NCI-H1105 (cell line): ENCODE measurements at places on chromosomes 12 and 14.
A peak's percentile ranks its signal among the peaks of the same experiment; 100 is the strongest.

GRCh38 chr14:20684662-20685456 is 499 bp downstream of the RNASE4 start:
- peak; percentile 42 for DNase-seq

DNA sequence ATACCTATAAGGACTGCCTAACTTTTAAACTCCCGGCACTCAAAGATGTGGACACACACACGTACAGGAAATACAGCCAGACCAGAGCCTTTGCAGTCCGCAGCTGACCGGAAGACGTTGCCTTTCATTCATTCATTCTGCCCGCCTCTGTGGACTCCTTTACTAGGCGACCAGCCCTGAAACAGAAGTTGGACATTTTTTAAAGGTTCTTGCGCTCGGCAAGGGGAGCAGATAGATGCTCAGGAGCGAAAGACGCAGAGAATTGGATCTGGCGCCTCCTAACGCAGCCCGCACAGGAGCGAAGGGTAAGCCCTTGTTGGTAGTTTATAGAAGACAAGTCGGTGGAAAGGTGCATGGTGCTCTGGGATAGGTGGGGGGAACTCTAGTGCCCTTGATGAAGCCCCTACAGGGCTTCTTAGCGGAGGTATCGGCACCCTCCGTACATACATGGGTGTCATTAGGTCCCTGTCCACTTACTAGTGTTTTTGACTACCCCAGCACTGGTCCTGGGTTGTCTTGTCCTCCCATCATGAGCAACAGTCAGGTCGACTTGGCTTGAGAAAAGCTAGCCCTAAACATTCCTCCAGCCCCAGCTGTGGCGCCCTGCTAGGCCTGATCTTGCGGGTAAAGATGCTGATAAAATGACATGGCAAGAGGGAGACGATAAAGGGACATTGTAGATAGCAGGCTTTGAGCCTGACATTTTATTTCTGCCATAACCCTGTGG is at the start of gene KDM2B:
KDM2B (minus strand) TSS at position 65 of the 727 bp plus-strand sequence. CDS start 112 bp downstream, outside the sequence.
- DNase-seq, result no peak

GRCh38 chr12:66082744-66083143 is 47.8 kb downstream of the LLPH start:
- DNase-seq, result no peak

- DNase-seq, result no peak
Measured at GRCh38 chr14:99425272-99425681, 55.4 kb downstream of the SETD3 start.

DNA sequence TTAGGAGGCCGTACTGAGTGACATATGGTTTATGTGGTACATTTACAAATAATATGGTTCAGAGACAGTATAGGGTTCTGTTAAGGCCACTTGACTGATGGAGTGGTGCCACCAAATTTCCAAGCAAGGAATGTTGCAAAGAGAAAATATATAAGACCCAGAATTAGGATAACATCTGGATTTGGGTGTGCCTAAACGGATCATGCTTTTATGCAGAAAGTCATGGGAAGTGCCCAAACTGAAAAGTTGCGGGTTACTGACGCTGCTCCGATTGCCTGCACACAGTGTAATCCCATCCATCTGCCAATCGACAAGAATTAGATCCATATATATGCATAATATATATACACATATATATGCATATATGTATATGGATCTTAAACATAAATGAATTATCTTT is 138.4 kb upstream of the DCN start:
- no peak for DNase-seq

DNA sequence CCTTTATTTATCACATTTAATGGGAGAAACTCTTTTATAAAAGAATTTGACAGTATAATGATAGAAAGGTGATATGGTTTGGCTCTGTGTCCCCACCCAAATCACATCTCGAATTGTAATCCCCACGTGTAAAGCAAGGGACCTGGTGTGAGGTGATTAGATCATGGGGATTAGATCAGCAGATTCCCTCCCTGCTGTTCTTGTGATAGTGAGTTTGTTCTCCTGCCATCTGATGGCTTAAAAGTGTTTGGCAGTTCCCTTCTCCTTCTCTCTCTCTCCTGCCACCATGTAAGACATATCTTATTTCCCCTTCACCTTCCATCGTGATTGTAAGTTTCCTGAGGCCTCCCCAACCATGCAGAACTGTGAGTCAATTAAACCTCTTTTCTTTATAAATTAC is 1110.3 kb downstream of the FLRT2 start:
- no peak for DNase-seq

- no peak for DNase-seq
Measured at GRCh38 chr12:101891462-101891971, 14.1 kb downstream of the DRAM1 start.

DNA sequence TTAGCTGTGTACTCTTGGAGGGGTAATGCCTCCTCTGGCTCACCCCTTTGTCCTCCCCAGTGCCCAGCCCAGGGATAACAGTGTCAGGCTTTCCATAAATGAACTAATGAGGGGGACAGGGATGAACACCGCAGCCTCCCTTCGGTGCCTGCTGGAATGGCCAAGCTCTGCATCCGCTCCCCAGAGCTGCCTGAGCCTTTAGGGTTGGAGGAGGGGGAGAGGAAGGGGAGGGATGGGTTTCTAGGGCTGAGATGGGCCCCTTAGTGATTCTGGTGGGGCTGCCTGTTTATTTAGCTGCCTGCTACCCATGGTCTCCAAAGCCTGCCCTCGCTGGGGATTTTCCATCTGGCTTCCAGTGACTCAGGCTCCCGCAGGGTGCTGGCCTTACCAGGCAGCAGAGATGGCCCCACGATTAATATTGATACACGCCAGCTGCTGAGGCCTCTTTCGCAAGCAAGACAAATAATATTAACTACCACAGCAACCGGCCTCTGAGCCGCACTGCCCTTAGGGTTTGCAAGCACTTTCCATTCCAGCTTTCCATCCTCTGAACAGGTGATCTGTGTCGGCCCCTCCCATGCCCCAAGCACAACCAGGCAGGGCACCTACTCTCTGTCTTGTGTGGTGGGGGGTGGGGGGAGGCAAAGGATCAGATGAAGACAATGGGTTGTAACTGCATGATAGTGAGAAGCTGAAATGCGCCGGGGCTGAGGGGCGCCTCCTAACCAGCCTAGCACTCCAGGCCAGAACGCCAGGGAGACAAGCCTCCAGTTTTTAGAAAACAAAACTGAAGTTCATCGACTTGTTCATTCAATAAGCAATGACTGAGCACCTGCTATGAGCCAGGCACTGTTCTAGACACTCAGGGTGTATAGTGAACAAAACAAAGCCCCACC is 56.7 kb downstream of the C14orf132 start:
- DNase-seq, result peak; percentile 55

- DNase-seq, result no peak
Measured at GRCh38 chr14:60311417-60311816, 62.4 kb downstream of the PPM1A start.

DNA sequence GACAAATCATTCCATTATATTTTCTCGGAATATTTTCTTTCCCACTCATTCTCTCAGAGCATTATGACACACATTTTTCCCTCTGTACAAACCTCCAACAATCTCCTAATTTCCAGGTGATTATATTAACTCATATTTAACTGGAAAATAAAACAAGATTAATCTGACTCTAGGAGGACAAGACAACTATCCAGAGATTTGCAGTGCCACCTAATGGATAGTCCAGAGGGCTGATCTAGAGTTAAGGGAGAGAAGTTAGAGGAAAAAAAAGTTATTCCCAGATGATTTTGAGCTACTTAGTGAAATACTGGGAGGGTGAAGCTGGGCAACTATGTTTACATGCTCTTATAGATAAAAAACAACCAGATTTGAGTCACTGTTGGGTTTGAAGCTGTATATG is 161.7 kb downstream of the ALX1 start:
- DNase-seq, result no peak

DNA sequence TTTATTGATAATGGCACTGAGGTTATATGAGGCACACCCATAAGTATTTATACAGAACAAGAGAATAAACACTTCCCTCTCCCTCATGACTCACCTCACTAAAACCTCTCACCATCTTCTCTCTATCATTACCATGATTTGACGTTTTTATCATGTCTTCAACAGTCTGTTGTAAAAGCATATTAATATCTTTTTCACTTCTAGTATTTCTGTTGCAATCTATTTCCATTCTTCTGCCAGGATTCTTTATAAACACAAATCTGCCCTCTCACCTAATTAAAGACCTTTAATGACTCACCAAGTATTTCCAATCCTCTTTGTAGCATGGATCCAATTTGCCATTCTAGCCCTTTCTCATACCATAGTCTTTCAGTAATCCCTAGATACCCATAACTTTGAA is 527.7 kb downstream of the SLC16A7 start:
- DNase-seq, result no peak

GRCh38 chr12:90896164-90896563 is 58.8 kb downstream of the CCER1 start:
- DNase-seq, result no peak

DNA sequence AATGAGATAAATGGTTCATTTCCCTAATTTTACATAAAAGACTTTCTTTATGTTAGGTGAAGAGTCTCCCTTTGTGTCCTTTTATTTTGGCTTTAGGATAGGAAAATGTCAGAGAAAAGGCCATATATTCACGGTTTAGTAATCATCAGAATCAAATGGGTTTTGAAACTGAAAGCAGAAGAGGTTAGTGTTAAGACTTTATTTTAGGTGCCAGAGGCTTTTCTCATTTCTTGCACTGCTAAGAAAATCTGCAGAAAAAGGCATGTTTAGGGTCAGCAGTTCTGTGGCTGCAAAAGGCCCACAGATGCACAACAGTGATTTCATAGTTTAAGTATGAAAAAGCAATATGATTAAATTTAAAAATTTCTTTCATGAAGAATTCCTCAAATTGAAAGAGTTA is 80.4 kb upstream of the SINHCAF start:
- DNase-seq, result no peak

DNA sequence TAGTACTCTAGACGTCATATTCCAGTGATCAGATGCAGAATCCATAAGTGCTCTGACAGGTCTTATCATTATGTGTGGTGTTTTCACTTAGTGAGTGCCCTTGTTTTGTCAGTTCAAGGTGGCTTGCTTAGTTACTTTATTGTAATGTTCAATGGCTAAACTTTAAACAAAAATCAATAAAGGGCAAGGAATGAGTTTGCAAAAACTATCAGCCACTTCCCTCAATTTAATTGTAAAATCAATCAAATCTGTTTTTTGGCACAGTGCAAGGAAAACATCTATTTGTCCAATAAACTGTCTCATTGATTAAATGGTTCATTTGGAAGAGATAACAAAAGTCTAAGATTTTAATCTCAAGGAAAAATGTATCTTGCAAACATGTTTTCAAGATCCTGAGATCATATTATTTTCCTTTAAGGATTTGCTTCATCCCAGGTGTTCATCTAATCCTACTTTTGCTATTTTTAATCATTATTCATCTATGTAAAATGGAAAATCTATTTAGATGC is 59.6 kb upstream of the EEA1 start:
- DNase-seq, result no peak

- DNase-seq, result no peak
Measured at GRCh38 chr14:59086241-59086882, 102.1 kb upstream of the DAAM1 start.

- no peak for DNase-seq
Measured at GRCh38 chr14:92481811-92482555, 31.6 kb upstream of the RIN3 start.

GRCh38 chr14:84826294-84826693 is 703.6 kb upstream of the FLRT2 start:
- no peak for DNase-seq

- no peak for DNase-seq
Measured at GRCh38 chr14:43901911-43902673, 605.0 kb downstream of the FSCB start.

DNA sequence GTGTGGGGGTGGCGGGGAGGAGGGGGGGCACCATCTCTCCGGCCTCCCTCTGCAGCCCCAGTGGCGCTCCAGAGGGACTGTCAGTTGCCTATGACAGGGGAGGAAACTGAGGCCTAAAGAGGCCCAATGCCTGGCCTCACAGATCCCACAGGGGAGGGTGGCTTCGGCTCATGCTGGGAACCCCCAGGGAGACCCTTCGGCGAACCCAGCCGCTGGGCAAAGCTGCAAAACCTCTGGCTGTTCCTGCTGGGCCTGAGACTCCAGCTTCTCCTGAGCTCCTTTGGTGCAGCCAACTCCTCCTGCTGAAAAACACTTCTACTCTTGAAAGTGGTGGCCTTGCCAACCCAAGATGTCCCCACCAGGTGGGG is 170.1 kb upstream of the RTL1 start:
- no peak for DNase-seq

- no peak for DNase-seq
Measured at GRCh38 chr12:101044512-101045059, 165.5 kb downstream of the SLC5A8 start.

- no peak for DNase-seq
Measured at GRCh38 chr12:58648176-58648575, 272.1 kb downstream of the LRIG3 start.

DNA sequence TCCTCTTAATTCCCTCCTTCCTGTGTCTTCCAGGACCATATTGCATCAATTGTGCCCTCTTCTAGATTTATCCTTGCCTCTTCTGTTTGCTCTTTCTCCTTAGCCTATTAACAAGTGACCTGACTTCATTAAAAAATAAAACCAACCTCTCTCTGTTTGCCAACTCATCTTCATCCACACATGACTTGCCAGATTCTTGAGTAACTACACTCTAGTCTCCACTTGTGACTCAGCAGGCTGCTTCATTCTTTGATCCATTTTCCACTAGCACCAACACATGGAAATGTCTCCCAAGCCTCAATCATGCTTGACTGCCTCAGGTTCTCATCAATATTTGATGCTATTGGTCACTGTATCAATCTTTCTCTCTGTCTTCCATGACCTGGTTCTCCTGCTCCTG is 492.4 kb upstream of the TMPO start:
- no peak for DNase-seq

- DNase-seq, result no peak
Measured at GRCh38 chr12:132475304-132476037, 14.5 kb upstream of the FBRSL1 start.

GRCh38 chr12:92899386-92900001 is 29.6 kb downstream of the EEA1 start:
- DNase-seq, result no peak

DNA sequence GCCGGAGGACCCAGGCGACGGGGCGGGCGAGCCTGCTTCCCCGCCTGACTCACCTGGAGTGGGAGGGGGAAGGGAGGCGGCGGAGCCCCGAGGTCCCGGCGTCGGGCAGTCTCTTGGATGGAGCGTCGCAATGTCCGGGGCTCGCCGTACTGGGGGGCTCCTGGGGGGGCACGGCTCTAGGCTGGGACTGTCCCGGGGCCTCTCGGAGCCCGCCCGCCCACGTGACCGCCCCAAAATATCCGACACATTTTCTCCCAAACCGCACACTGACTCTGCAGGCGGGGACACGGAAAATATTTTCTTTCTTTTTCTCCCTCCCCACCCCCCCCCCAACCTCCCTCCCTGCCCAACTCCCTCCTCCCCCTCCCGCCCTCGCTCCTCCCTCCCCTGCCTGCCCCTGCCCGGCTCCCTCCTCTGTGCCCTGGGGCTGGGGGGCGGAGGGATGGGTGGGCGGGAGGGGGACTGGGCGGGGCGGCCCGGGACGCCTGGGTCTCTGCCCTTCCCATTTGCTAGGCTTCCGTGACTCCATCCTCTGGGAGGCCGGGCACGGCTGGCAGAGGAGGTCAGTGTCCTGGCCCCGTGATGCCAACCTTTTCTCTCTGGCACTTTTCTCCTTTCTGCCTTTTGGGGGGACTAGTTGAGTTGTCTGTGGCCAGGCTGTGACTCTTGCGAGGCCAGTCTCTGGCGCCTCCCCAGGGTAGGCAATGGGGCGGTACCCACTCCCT is at the start of gene RARG:
RARG (minus strand) TSS at position 289 of the 725 bp plus-strand sequence. CDS start 4,664 bp downstream, outside the sequence.
- DNase-seq, result no peak

GRCh38 chr12:80441921-80442320 is 2.1 kb upstream of the PTPRQ start:
- DNase-seq, result no peak

- DNase-seq, result no peak
Measured at GRCh38 chr12:121628536-121628935, 2.2 kb downstream of the ORAI1 start.

GRCh38 chr14:74935360-74935680 is 12.3 kb upstream of the RPS6KL1 start:
- DNase-seq, result no peak
